T-helper 2 cell (primary cell): ENCODE measurements at places on chromosomes 6 and 20.

- no peak for DNase-seq
Observed at GRCh38 chr6:2855061-2855519, 13.4 kb upstream of the SERPINB1 start.

GRCh38 chr20:46324960-46325703, 16.8 kb upstream of the CDH22 start:
- no peak for DNase-seq

- no peak for DNase-seq
Observed at GRCh38 chr20:24810676-24811407, 138.2 kb upstream of the CST7 start.

DNA sequence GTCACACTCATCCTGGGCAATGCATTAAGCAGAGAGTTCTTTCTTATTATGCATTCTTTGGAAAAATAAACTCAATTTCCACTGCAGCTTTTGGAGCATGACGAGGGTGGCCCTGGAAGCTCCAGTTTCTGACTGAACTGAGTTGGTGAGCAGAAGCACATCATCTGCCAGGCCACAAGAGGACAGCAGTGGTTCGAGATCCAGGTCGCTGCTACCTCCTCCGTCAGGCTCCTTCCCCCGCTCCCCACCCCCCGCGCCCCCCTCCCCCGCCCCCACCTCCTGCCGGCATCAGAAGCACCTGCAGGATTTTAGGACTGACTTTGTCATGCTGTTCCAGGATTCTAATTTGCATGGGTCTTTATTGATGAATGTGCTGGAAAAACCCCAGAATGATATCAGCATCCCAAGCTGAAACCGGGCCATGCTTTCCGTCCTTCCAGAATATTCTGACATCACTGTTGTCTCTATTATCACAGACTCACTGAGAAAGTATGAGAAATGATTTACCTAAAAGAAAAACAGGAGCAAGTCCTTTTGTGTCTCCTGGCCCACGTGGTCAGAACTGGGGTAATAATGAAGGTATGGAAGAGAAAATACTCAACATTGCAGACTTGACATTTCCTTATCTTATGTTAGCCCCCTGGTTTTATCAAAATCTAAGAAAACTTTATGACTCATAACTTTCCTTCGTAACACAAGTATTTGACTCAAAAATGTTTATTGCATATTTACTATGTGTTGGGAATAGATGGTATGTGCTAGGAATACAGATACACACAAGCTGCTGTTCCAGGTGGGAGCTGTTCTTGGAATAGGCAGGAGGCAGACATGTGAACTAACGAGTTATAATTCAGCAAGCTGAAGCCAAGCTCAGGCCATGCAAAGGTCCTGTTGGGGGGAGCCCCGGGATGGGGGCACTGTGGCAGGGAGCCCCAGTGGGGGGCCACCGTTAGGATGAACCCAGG, 220.2 kb upstream of the EXOC2 start:
- no peak for DNase-seq

- DNase-seq, result no peak
Observed at GRCh38 chr20:10594296-10594868, 79.4 kb downstream of the JAG1 start.

DNA sequence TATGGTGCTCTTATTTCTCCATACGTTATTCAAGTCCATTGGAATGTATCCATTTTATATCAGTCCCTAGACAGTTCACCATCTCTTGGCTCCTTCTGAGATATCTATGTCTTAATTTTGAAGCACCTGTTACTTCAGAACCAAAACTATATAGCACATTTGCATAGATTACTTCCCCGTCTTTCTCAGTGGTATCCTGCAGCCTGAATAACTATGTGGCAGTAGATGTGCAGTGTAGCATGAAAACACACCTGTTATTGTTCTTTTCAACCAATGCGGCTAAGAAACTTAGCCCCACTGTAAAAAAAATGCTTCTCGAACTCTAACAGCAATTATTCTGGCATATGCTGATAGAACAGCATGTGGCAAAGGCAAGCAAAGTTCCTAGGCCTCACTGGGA, 1184.4 kb upstream of the ADGRB3 start:
- DNase-seq, result no peak

- DNase-seq, result no peak
Observed at GRCh38 chr6:127397729-127398630, 54.6 kb upstream of the ECHDC1 start.

- DNase-seq, result no peak
Observed at GRCh38 chr6:24718449-24719124, 367 bp downstream of the C6orf62 start.

DNA sequence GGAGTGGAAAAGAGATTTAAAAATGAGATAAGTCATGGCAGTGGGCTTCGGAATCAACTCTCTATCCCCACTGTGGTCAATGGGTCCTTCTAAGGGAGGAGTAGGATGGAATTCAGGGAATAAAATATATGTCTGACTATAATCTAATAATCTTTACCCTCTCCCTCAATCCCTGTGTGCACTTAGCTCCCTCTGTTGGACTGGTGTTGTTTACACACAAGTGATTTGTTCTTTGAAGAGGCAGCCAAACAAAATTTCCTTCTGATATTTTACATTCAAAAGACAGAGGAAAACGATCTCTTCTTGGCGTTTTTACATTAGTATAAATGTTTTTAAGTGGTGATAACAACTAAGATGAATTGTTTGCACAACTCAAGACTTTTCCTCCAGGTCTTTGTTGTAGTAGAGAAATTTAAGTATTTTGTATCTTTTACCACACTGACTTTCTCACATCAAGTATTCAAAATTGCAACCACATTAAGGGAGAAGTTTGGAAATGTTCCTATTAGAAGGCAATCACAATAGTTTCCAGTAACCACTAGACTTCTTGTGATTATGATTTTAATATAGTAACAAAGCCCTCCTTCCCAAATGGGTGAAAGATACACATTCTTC, 317.8 kb downstream of the CENPW start:
- no peak for DNase-seq

DNA sequence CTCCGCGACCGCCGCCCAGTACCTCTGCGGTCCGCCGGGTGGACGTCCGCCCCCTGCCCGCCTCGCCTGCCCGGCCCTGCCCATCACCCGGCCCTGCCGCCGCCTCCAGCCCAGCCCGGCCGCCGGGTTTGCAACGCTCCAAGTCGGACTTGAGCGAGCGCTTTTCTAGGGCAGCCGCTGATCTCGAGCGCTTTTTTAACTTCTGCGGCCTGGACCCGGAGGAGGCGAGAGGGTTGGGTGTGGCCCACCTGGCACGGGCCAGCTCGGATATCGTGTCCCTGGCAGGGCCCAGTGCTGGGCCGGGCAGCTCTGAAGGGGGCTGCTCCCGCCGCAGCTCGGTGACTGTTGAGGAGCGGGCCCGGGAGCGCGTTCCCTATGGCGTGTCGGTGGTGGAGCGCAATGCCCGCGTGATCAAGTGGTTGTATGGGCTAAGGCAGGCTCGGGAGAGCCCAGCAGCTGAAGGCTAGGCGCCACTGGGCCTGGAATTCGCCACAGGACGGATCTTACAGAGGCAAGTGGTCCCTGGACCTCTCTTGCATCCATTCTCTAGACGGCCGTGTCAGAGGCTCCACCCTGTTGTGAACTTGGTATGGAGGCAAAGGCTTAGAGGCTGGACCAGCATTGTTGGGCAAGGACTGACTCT, 11.8 kb downstream of the FAM110A start:
- no peak for DNase-seq

GRCh38 chr6:842141-842540, 149.2 kb upstream of the EXOC2 start:
- no peak for DNase-seq
